Muscle of back (tissue), 13 donors: ENCODE measurements at places on chromosomes 3 and 15.

GRCh38 chr15:72859017-72859756 is 75.6 kb upstream of the ADPGK start:
- no peak for DNase-seq

GRCh38 chr3:33883538-33883950 is 85.1 kb downstream of the PDCD6IP start:
- DNase-seq: peak; percentile 69

GRCh38 chr15:40060236-40060961 is 21.4 kb upstream of the SRP14 start:
- DNase-seq: no peak

DNA sequence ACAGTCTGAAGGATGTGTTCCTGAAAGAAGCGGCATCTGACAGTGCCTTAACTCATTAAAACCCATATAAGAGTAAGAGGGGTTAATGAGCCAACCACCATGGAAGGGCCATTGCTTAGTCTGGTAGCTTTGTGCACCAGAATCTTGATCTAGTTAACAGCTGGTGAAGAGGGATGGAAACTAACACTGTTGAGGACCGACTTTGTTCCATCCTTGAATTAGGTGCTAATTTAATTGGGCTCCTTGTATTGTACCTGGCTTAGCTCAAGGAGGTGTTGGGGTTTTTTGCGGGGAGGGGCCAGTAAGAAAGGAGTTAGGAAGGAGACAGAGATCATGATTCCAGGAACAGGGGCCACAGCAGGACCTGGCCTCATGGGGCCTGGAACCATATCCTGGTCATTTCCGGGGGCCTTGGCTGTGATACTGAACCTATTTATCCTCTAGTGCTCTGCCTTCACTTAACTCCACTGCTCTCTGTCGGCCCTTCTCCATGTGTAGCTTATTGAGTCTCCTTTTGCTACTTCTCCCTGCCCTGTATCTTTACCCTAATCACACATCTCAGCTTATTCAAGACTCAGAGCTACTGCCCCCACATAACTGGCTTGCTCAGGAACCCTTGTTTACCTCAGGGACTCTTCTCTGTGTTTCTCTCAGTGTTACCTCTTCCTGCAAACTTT is 93.0 kb downstream of the RPL22L1 start:
- DNase-seq: no peak

GRCh38 chr3:15010664-15011063 is 54.5 kb downstream of the MRPS25 start:
- DNase-seq: no peak

DNA sequence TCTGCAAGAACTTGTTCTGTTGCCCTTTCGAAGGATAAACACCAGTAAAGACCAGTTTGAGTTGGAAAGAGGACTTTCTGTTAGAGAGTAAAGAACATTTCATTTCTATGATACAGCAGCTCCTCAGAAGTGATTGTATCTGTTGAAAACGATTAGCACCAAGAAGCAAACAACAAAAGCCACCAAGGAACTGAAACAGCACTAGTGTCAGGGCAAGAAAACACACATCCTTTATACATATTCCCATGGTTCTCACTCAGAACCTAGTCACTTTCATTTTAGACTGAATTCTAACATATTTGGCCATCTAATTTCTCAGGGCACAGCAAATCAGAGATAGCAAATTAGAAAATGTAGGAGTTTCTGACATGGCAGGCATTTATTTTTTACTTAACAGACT is 116.1 kb downstream of the ATP1B3 start:
- DNase-seq: no peak

- DNase-seq: no peak
These were observed 147.5 kb downstream of the STT3B start for GRCh38 chr3:31680072-31680870.

DNA sequence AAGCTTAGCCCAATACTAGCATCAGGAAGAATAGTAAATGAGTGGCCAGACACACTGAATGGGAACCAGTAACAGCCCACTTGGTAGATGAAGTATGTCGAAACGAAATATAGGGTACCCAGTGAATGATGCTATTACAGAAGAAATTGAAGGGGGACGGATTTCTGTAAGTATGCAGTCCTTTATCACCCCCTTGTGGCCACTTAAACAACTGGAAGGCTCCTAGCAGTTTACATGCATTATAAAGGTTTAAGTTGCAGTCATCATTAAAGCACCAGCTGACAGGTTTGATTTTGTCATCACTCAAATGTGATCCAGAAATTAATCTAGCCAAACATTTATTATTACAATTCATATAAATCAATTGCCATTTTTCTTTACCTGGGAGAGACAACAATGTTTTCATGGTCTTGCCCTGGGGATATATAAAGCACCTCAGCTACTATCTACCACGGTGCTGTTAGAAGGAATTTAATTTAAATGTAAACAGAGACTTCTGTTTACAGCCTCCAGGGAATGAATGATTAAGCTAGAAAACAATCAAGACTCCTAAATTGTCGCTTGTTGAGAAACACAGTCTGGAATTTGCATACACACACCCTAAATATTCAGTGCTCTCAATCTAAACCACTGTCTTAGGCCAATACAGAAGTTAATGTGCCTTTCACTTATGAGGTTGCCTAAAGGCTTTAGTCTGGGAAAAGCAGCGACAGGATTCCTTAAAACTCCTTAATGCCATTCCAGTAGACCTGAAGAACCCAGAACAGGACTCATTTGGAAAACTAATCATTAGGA is 7.8 kb downstream of the EIF1B start:
- DNase-seq: peak; percentile 77

- DNase-seq: no peak
These were observed 149.4 kb upstream of the WNT5A start for GRCh38 chr3:55636300-55637195.

- DNase-seq: no peak
These were observed 73.9 kb upstream of the ADPGK start for GRCh38 chr15:72857331-72858063.

DNA sequence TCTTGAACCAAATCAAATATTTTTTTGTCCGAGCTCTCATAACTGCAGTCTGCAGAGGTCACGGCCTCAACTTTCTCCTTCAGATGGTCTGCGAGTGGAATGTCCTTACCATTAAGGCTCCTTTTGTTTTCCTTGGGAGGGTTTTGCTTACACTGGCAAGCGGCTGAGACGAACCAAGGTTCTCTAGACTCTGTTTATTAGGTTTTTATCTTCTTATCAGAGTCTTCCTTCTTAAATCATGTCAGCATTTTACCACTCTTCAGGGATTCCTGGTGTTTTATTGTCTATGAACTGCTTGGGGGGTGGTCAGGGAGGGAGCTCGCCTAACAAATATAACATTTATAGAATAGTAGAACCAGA is 773.7 kb upstream of the NR2F2 start:
- no peak for DNase-seq

- no peak for DNase-seq
These were observed 106.8 kb upstream of the SLC7A14 start for GRCh38 chr3:170692720-170693119.

DNA sequence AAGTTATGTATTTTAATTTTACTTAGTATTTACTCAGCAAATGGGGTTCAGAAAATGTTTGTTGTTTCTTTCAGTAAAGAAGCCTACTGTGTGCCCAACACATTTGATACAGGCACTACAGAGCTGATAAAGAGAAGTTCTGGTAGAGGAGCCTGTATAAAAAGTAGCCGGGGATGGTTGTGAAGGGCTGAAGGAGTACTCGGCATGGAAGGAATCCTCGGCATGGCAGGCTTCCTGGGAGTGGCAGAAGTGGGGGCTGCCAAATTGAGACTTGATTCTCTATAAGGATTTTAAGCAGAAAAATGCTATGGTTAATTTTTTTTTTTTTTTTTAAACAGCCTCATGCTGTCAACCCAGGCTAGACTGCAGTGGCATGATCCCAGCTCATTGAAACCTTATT is 9.3 kb downstream of the ARL13B start:
- no peak for DNase-seq

DNA sequence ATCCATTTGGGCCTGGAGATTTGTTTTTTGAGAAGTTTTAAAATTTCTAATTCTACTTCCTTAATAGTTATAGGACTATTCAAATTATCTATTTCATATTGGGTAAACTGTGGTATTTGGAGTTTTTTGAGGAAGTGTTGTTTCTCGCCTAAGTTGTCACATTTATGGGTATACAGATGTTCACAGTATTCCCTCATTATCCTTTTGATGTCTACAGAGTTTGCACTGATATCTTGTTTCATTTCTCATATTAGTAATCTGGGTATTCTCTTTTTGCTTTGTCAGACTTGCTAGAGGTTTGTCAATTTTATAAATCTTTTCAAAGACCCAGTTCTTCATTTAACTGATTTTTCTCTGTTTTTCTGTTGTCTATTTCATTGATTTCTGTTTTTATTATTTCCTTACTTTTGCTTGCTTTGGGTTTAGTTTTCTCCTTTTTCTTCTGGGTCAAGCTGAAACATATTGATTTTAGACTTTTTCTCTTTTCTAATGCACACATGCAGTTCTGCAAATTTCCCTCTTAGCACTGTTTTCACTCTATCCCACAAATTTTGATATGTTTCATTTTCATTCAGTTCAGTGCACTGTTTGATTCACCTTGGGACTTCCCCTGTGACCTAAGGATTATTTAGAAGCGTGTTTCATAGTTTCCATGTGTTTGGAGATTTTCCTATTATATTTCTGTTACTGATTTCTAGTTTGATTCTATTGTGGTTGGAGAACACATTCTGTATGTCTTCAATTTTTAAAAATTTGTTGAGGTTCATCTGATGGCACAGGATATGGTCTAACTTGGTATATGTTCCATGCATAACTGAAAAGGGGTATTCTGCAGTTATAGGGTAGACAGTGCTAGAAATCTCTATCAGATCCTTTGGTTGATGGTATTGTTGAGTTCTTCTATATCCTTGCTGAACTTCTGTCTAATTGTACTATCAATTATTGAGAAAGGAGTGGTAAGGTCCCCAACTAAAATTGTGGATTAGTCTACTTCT is 79.6 kb downstream of the SUMF1 start:
- no peak for DNase-seq
